ENCODE measurements at places on chromosomes 7 and 10.

DNA sequence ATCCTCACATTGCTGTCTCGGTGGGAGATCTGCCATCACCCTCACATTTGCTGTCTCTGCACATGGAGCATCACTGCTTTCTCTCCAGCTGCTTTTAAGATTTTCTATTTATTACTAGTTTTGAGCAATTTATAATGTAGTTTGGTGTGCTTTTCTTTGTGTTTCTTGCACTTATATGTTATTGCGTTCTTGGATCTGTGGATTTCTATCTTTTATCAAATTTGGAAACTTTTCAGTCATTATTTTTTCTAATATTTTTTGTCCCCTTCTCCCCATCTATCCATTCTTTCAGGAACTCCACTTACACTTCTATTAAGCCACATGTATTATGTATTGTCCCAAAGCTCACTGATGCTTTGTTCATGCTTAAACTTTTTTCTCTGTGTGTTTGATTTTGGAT is 108.9 kb downstream of the FOXL3 start:
- DNase-seq, result no peak

GRCh38 chr7:108071551-108071950 is 58.6 kb downstream of the LAMB4 start:
- DNase-seq, result no peak

DNA sequence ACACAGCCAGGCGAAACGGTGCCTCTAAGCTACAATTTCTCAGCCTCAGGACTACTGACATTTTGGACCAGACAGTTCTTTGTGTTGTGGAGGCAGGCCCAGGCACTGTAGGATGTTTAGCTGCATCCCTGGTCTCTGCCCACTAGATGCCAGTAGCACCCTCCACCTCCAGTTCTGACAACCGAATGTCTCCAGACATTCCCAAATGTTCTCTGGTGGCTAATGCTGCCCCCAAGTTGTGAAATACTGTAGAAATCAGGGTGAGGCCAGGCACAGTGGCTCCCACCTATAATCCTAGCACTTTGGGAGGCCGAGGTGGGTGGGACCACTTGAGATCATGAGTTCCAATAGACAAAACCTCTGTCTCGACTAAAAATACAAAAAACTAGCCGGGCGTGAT is 18.2 kb downstream of the HNRNPF start:
- no peak for DNase-seq

DNA sequence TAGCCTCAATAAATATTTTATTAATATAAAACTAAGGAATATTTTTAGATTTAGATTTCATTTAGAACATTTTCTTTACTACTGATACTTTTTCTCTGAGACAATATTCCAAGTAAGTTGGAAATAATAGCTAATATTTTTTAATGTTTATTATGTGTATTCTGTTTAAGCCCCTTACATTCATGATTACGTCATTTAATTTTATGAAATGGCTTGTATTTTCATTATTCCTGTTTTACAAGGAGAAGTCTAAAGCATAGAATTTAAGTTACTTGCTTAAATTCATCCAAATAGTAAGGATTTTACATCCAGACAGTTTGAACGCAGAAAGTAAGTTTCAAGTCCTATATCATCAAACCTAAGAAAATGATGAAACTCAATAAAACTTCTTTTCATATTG is 6.1 kb downstream of the DGKB start:
- DNase-seq, result no peak

DNA sequence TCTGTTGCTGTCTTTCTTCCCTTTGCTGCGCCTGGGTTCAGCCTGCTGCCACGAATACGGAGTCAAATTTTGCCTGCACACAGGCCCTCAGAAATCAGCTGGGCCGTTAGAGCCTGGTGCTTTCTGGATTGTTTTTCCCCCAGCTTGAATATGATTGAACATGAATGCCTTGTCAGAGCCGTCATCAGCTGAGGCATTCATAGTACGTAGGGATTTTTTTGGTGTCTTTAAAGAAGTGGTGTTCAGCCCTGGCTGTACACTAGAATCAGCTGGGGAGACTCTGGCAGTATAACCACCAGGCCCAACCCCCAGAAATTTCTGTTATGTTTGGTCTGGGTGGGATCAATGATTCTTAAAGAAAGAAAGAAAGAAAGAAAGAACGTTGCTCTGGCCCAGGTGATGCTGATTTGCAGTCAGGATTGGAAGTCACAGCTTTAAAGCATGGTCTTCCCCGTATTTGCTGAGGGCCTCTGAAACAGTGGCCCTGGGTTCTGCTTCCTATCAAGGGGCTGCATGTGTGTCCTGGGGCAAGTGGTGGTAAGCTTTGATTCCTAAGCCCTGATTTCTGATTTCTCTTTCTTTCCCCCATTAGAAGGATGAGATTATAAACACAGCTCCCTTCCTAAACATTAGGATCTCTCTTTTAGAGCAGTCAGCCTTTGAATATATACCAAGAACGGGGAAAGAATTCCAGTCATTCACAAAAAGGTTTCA is 24.7 kb downstream of the NUB1 start:
- no peak for DNase-seq

- DNase-seq, result no peak
Observed at GRCh38 chr7:103685646-103686045, 239.6 kb upstream of the SLC26A5 start.

DNA sequence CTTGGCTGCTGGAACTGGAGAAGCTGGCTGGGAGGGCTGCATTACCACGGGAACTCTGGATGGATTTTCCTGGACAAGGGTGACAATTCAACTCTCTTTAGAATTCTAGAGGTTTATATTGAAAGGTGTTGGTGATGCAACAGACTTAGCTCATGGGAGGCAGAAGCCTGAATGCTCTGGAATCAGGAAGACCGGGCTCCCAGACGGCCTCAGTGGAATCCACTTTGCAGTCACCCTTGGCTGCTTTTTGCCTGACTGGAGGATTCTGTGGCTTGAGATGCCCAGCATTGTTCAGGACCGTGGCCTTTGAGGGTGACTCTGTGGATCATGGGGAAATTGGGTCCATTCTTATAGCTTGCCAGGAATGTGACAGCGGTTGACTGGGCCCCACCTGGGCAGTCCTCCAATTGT is 32.3 kb downstream of the PYROXD2 start:
- no peak for DNase-seq

GRCh38 chr10:15789793-15790525 is 70.2 kb upstream of the ITGA8 start:
- no peak for DNase-seq

DNA sequence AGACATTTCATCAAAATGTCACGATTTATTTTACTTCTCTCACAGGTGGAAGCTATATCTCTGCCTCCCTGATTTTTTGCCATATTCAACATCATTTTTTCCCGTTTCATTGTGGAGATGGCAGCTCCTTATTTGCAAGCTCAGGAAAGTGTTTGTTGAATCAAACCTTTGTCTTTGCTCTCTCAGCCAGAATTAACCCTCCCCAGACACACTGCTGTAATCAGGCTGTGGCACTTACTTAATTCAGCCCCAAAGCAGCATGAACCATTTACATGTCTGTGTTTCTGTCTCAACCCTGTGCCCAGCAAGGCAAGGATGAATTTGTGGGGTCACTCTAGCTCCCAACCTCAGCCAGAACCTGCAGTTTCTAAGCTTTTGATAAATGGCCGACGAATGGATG is 397.2 kb downstream of the TCERG1L start:
- DNase-seq, result no peak

DNA sequence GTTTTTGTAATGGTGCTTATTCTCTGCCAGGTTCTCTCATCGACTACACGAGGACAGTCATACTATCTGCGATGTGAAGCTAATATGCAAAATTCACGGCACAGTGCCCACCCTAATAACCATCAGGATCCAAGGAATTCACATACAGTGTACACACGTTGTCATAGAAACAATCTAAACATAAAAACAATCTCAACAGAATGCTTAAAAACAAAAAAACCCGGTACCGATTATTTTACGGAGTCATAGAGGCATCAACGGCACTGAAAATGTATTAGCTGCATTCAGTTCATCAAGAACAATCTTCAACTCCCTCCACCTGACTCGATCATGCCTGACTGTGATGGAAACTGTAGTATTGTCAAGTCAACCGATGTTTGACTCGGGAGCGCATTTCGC is 628 bp downstream of the MRPS33 start:
- no peak for DNase-seq

GRCh38 chr7:30996256-30996655 is 32.5 kb downstream of the GHRHR start:
- no peak for DNase-seq

DNA sequence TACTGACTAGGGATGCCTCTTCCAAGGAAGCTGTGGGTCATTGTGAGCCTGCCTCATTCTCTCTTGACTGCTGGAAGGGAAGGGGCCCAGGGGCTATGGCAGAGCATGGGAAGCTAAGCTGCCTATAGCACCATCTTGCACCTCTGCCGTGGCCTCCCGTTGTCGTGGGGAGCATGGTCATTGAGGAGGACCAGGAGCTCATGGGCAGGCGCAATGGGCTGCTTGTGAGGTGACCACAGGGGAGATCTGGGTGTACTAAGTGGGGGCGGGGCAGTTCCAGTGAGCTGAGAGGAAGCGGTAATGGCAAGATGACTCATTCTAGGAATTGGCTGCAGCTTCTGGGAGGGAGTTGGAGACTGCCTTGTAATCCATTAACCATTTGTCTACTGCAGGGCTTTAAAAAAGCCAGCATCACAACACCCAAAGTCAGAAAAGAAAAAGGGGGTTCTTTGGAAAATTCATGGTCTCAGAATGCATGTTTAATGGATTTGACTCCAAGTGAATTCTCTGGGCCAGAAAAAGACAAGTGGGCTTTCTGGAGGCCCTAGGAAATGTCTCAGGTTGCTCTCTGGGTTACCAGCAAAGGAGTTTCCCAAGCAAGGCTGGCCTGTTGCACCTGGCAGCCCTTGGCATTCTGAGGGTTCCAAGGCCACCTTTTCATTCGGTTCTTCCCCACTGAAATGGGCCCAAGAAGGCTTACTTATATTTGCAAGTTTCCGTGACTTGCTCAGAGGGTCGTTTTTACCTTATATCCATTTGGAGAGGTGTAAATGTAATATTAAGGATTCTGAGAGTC is 3.6 kb downstream of the DUSP5 start:
- peak; percentile 91 for DNase-seq

GRCh38 chr7:69804962-69805361 is 206.7 kb downstream of the AUTS2 start:
- DNase-seq, result no peak

DNA sequence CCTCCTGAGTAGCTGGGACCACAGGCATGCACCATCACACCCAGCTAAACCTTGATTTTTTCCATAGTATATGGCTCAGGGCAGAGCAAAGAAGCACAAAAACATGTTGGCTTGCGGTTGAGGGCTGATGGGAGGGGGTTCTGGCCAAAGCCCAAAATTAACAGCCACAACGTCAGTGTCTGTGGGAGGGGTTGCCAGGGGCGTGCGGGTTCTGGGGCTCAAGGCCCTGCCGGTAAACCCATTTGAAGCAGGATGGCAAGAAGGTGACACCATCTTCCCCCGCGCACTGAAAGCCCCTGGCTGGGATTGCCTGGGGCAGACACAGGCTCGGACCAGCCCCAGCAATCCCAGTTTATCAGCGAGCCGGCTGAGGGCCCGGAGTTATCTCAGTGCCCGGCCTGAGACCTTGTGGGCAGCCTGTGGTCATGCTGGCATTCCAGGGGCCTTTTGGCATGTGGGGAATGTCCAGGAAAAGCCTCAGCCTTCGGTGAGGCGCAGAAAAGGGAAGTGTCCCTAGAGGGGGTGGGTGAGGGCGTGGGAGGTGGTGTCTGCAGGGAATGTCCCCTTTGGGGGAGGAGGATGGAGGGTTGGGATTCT is 167.7 kb upstream of the TNRC18 start:
- DNase-seq, result no peak

- no peak for DNase-seq
Observed at GRCh38 chr7:106290319-106290718, 5.5 kb upstream of the NAMPT start.

DNA sequence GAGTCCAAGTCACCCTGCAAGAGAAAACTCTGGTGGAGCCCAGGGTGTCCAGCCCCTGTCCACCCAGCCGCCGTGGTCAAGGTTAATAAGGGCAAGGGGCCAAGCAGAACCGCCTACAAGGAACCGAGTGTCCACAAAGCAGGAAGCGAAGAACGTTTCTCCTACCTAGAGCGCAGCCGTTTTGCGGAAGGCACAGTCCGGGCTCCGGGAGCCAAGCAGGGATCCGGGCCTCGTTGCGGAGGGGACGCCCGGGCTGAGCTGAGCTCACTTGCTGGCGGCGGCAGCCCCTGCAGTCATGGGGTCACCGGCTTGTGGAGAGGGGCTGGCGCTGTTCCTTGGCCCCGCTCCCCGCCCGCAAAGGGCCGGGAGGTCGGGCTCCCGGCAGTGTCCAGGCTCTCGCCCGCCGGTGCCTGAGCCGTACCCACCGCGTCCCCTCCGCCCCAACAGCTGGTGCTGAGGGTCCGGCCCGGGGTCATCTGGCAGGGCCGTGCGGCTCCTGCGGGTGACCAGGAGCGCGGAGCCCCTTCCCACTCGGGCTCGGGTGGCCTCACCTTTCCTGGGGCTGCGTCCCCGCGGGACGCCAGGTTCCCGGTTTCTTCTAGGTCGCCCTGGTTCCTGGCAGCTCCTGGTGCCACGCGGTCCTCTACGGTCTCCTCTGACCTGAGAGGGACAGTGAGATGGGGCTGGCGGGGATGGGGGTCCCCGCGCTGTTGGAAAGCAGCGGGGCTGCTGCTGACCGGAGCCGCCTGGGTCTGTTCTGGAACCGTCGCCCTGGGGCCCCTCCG is 14.0 kb upstream of the ZNF273 start:
- no peak for DNase-seq

DNA sequence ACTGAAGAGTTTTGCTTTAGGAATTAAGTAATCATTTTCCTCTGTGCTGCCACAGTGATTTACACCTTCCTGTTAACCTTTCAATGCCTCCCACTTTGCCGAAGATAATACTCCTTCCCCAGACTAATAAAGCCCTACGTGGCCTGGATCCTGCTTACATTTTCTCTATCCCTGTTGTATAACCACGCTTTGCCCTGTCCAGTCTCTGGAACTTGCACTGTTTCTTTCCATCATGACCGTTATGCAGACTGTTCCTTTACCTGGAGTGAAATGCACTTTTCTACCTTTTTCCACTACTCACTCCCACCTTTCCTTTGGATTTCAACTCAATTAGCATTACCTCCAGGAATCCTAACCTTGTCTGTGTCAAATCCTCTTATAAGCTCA is 154.4 kb downstream of the PRKG1 start:
- DNase-seq, result no peak

DNA sequence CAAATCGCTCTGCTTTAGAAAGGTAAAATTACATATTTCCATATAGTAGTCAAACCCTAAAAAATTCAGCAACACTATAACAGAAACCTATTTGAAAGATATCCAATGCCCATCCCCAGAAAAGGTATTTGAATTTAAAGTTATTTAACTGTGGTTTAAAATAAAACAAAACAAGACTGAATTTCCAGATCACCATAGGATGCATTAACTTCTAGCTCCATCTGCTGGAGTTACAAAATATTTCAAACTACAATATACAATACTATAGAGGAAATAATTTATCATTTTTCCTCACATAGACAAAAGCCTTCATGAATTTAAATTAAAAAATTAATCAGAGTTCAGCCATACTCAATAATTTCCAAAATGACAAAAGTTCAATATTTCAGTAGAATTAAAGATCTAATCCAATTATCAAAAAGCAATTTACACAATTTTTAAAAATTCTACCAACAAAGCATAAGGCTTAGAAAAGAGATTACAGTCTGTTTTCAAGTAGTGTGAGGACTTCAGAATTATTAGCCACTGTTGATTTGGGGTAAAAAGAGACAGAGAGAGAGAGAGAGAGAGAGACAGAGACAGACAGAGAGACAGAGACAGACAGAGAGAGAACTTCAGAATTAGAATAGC is 75.9 kb downstream of the LMBR1 start:
- DNase-seq, result peak; percentile 13

GRCh38 chr10:102115775-102116174 is 4.4 kb downstream of the LDB1 start:
- no peak for DNase-seq

GRCh38 chr10:30133198-30133597 is 73.8 kb upstream of the JCAD start:
- no peak for DNase-seq
